ENCODE measurements at places on chromosomes 13 and 19.

- DNase-seq, result no peak
Measured at GRCh38 chr19:20038358-20039202, 725 bp downstream of the ZNF682 start.

- DNase-seq, result no peak
Measured at GRCh38 chr13:113947311-113948033, 26.4 kb downstream of the C13orf46 start.

DNA sequence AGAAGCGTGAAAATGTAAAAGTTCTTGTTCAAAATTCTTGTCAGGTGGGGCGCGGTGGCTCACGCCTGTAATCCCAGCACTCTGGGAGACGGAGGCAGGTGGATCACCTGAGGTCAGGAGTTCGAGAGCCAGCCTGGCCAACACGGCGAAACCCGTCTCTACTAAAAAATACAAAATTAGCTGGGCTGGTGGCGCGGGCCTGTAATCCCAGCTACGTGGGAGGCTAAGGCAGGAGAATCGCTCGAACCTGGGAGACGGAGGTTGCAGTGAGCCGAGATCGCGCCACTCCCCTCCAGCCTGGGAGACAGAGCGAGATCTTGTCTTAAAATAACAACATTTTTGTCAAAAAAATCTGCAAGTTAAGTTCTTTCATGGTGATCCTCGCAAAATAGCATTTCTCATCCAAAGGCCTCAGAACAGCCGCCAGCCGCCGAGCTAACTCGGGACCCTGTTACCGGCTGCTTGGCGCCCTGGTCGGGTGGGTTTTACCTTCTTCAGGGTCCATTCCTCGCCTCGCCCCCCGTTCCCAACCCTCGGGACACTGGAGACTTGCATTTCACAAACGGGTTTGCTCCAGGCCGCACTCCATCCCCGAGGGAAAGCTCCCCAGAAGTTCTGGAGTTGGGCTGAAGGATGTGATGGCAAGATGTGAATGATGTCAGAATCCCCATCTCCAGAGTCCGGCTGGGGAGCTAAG lies 1.6 kb downstream of the LATS2 start:
- no peak for DNase-seq

DNA sequence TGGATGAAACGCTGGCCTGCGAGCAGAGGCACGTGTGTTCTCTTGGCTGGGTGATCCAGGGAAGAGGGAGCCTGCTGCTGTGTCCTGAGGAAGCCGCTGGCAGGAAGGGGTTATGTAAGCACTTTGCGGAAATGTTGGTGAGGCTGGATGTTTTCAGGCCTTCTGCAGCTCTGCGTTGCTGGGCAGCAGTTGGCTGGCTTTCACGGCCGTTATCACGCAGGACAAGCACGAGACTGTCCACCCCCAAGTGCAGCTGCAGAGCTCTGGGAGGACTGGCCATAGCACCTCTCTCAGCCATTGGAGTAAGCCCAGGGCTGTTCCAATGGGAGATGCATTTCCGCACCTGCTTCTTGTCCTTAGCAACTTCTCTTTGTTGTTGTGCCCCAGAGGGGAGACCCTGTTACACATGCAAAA lies 146.9 kb upstream of the SOX21 start:
- no peak for DNase-seq

All from effector memory CD8-positive, alpha-beta T cell (primary cell).